ENCODE measurements at places on chromosomes 2 and 18. TPM values are rescaled to one million over a fixed set of nuclear protein-coding genes. Genes with fewer than 3 reads are reported as not detected.

GRCh38 chr18:22594155-22594690, 176.5 kb upstream of the CTAGE1 start:
- no peak for DNase-seq

DNA sequence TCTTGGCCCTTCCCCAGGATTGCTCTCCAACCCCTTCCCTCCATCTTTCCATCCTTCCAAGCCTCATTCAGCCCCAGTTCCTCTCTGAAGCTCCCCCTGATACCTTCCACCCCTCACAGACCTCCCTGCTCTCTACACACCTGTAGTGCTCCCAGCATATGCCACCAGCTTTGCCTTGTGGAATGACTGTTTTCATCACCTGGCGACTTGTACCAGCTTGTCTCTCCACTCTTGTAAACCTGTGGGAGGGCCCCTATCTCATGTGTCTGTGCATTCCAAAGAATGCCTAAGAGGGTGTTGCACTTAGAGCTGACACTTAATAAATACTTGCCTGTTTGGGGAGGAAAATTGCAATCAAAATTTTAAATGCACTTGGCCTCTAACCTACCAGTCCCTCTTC, 198.7 kb downstream of the BCL11A start:
- no peak for DNase-seq

VWC2L gene
- total RNA-seq, result not detected

COL3A1 gene
- 1.3 TPM for total RNA-seq

GRCh38 chr2:69988086-69988635, 26.7 kb upstream of the ASPRV1 start:
- DNase-seq, result no peak

DNA sequence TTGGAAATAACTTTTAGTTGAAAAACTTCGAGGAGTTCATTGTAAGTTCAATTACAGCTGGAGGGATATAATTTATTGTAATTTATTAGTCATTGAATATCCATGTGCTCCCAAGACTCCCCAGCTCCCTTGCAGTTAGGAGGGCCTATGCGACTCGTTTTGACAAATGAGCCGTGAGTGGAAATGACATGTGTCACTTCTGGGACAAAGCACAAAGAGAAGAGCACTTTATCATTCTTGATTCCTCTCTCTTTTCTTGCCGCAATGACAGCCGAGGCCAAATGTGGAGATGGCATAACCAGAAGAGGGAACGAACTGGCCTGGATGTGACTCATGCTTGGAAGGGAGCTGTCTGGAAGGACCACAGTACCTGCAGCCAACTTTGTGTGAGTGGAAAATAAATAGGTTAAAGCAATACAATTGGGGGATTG, 44.2 kb upstream of the ITSN2 start:
- no peak for DNase-seq

- no peak for DNase-seq
Measured at GRCh38 chr2:50476174-50476573, 555.8 kb downstream of the NRXN1 start.

DNA sequence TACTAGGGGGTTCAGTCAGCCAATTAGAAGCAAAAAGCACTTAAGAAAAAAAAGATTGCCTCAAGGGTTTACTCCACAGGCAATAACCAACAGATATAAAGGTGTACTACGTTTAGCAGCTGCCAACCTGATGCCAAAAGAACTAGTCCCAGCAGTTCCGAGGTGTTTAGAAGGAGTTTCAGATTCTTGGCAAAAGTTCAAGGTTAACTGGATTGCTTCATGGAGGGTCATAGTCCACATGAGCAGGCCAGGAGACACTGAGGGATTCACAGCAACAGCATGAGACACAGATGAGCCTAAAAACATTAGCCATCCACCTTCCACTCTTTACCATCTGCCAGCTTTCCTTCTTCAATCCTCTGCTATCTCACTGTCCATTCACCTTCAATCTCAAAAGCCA, 4.9 kb upstream of the DNAH7 start:
- no peak for DNase-seq

TXNDC2 gene
- not detected for total RNA-seq

GRCh38 chr2:119338826-119339561, 27.6 kb downstream of the C2orf76 start:
- DNase-seq, result no peak

CRYGC gene
- total RNA-seq, result not detected

Measured in endothelial cell of umbilical vein (primary cell).